Cortex of kidney (tissue), 1 donor: ENCODE measurements at places on chromosomes 3 and 15.

DNA sequence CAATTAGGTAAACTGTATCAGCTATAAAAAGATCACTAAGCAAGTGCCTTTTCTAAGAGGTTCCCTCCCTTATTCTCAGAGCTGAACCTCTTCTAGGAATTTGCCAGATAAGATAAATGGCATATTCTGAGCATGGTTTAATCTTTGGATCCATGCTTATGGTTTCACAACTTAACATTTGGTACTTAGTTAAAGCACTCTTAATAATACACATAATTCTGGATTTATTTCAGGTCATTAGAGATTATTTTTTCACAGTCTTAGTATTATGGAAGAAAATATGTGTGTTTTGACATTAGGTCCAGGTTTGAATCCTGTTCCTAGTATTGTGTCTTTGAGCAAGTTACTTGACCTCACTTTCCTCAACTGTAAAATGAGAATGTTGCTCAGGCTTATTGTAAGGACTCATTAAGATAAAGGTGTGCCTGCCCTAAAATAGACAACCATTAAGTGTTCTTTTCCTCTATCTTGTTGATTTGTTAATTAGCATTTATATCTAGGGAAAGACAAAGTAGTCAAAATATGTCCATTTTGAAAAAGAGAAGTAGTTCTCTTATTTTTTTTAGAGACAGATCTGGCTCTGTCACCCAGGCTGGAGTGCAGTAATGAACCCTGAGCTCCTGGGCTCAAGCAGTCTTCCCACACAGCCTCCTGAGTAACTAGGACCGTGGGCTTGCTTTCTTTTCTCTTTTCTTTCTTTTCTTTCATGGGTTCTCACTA is 43.4 kb downstream of the TSC22D2 start:
- no peak for DNase-seq

- no peak for DNase-seq
Observed at GRCh38 chr15:96123630-96124187, 206.8 kb upstream of the NR2F2 start.

- DNase-seq, result no peak
Observed at GRCh38 chr15:92958105-92958504, 58.0 kb downstream of the CHD2 start.

DNA sequence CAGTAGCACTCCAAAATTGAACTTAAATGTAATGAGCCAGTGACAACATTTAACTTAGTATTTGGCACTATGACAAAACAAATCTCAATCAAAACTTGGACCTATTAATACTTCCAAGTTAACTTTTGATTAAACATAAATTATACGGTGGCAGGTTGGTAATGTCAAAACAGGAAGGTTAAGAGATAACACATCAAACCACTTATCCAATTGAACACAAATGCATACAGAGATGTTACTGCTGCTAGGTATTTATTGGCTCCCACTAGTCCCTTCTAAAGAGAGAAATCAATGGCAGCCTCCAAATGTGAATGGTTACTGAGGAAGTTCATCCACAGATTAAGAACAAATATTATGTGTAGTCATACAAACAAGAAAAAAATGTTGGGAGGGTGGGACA is 1.8 kb downstream of the GSK3B start:
- no peak for DNase-seq

- no peak for DNase-seq
Observed at GRCh38 chr3:188316723-188317070, 162.7 kb downstream of the LPP start.

DNA sequence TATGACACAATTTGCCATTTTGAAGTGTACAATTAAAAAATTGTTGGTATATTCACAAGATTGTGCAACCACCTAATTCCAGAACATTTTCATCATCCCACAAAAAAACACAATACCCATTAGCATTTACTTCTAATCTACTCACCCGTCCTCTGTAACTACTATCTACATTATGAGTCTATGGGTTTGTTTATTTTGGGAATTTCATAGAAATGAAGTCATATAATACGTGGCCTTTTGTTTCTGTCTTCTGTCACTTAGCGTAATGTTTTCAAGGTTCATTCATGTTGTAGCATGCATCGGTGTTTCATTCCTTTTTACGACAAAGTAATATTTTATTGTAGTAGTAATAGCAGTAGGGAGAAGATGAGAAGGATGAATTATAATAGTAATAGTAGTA is 55.2 kb upstream of the CNTN6 start:
- DNase-seq, result no peak

DNA sequence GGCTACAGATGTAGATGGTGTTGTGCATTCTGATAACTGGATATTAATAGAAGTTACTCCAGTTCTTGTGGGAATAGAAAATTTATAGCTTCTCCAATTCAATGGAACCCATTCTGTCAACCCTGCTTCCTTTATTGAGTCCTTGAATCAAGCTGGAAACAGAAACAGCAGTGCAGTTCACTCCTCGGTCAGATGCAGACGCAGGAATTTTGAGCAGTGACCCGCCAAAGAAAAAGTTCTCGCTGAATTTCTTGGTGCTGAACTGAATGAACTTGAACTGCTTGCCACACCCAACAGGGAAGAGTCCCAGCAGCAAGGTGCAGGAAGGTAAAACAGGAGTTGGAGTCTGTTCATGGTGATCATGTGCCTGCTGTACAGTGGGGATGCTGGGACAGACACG is 10.3 kb downstream of the HRH1 start:
- no peak for DNase-seq

- no peak for DNase-seq
Observed at GRCh38 chr3:129605203-129605921, 1.1 kb downstream of the PLXND1 start.

GRCh38 chr15:57704441-57704840 is 2.1 kb upstream of the POLR2M start:
- no peak for DNase-seq

GRCh38 chr15:34203305-34203704 is 6.6 kb downstream of the KATNBL1 start:
- DNase-seq, result no peak

DNA sequence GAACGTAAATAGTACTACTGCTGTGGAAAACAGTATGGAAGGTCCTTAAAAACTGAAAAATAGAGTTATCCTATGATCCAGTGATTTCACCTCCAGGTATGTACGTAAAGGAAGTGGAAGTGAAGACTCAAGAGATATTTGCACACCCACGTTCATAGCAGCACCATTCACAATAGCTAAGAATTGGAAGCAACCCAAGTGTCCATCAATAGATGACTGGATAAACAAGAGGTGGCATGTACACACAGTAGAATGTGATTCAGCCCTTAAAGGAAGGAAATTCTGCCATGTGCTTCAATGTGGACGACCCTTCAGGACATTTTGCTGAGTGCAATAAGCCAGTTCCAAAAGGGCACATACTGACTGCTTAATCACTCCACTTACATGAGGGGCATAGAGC is 188.3 kb downstream of the APBA2 start:
- DNase-seq, result no peak

DNA sequence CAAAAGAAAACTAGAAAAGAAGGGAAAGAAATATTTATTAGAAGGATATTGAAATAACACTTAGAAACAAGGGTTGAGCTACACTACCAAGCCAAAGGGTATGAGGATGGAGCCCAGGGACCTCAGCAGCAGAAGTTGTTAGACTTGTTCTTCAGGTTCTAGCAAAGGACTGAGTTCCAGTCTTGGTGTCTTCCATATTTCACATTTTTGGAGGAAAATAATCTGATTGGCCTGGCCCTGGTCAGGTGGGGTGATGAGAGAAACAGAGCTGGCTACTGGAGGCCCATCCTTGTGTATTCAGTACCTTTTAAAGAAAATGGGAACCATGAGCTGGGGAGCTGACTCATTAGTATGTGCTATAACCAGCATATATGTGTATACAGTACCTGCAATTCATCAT is 28.2 kb downstream of the PPP4R2 start:
- DNase-seq, result no peak

- DNase-seq, result no peak
Observed at GRCh38 chr15:98860281-98861041, 147.1 kb downstream of the PGPEP1L start.
